Fibroblast of upper back skin (primary cell): ENCODE measurements at places on chromosomes 3 and 15.
A peak's percentile ranks its signal among the peaks of the same experiment; 100 is the strongest.

DNA sequence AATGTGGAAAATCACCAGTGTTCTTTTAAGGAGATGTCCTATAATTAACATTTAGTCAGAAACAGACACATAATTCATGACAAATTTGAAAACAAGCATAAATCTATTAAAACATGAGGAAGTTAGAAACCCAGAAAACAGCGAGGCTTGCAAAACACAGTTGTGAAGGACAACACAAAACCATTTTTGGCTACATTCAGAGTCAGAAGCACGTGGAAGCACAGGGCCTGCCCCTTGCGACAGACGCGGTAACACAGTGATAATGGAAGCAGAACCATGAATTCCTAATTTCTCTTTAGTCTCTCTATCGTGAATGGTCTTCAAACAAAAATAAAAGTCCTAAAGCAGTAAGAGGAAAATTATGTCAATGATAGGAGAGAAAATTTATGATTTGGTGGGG, 12.2 kb downstream of the NCEH1 start:
- no peak for DNase-seq

DNA sequence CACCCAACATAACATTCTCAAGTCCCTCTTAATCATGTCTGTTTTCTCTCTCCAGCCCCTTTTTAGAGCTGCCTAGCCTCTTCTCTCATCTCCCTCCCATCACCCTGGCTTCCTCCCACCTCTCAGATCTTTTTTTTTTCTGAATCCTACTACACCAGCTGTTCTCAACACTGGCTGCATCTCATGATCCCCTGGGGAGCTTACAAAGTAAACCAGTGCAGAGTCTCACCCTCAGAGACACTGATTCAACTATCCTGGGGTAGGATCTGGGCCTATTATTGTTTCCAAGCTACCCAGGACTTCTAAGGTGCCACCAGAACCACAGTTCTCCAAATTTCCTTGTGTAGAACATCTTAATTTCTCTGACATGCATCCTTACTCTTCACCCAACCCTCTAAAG, 50.3 kb upstream of the ACAN start:
- peak; percentile 10 for DNase-seq

DNA sequence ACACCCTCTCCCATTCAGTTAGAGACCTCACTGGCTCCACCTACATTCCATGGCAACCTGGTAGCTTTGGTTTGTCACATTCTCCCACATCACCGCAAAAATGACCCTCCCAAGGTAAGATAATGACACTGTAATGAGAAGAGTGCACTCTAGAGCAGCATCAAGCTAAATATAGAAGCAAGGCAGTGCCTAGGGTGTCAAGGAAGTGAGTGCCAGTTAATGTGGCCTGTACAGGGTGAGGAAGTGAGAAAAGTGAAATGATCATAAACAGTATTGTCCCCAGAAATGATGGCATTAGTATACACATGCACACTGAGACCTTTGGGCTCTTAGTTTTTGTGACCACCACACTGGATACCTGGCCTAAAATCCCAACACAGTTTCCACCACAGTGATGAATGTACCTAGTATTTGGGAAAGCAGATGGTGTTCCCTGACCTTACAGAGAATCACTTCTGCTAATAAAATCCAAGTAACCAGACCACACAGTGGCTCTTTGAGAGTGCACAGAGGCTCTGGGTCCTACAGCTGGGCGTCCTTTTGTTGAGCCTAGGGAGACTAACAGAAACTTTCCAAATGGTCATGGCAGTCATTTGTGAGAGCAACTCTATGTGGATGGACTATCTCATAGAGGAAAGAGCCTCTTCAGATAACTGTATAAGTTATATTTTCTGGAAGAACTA, 106.6 kb downstream of the ARPP21 start:
- DNase-seq, result no peak

DNA sequence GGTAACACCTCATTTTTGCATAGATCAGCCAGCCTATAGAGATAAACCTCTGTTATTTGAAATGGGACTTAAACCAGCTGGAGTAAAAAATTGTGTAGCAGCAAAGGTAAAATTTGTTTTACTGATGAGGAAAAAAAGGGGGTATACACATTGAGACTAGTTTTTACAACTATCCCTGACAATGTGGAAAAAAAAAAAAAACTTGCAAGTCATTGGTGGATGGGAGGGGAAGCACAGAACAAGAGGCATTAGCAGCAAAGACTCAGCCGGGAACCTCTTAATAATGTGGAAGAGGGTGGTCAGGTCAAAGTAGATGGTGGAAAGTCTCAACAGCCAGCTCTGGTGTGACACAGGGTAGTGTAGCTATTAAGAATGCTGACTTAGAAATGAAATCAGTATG, 14.5 kb downstream of the FBXO22 start:
- no peak for DNase-seq

GRCh38 chr3:16928386-16929132, 43.8 kb downstream of the PLCL2 start:
- DNase-seq, result no peak

DNA sequence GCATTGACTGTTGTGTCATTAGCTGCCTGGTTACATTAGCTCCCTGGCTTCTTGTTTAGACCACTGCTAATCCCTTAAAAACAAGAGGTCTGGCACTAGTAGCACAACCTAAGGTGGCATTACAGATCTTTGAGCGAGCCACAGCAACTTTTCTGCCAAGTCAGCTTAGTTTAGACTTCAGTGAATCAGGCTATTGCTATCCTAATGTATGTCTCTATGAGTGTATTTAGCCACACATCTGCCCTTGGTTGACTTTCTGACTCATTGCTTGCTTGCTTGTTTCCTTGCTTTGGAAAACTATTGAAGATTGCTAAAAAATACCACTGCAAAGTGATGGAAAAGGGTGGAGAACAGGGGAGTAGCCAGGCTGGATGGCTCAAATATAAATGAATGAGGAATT, 50.2 kb downstream of the CHP1 start:
- peak; percentile 91 for DNase-seq

DNA sequence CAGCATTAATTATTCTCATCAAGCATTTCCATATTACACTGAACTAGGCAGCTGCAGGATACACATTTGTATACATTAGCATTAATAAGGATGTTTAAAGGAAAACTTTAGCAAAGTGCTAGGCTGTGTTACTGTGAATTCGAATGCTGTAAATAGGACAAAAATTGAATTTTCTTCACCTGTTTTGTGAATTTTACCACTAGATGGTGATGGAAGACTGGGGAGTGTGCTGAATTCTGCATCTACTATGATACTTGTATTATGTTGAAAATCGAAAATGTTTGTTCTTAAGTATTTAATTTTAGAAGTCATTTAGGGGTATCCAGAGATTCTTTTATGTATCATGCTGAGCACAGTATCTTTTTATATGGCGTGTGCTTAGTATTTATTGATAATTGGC, 12.3 kb upstream of the P2RY14 start:
- peak; percentile 59 for DNase-seq

DNA sequence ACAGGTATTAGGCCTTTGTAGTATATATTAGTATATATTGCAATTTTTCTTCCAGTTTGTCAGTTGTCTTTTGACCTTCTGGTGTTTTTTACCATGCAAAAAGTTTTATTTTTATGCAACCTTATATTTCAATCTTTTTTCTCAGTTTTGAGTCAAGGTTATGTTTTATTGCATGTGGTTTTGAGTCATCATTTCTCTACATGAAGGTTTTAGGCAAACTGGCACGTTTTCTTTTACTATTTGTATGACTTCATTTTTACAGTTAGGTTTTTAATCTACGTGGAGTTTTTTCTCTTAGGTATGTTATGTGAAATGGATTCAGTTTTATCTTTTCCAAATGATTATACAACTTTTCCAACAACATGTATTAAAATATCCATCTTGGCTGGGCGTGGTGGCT, 36.8 kb upstream of the TCAIM start:
- DNase-seq, result no peak

GRCh38 chr15:79089890-79090486, 592 bp downstream of the RASGRF1 start:
- DNase-seq, result no peak

DNA sequence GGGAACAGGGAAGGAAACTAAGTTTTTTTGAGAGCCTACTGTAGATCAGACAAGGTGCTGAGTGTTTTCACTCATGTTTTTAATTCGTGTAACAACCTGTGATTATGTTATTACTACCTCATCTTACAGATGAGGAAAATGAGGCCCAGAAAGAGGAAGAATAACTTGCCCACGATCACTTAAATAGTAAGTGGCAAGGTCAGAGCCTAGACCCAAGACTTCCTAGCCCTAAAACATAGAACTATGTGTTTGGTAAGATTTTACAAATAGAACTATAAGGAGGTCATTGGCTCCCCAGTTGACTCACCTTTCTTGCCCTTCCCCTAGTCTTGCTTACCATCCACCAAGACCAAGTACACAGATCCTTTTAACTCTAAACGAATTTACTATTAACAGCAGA, 13.7 kb downstream of the SENP8 start:
- DNase-seq, result no peak

GRCh38 chr3:26915208-26915607, 292.6 kb downstream of the LRRC3B start:
- DNase-seq, result no peak

DNA sequence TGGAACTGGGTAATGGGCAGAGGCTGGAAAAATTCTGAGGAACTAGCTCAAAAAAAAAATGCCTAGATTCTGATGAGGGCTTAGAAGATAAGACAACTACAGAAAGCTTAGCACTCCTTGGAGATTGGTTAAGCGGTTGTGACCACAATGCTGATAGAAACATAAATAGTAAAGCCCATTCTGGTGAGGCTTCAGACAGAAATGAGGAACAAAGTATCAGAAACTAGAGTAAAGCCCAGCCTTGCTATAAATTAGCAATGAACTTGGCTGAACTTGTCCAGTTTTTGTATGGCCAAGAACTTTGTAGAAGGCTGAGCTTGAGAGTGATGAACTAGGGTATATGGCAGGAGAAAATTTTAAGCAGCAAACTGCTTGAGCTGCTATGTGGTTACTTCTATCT, 25.4 kb downstream of the GOLGB1 start:
- no peak for DNase-seq

- no peak for DNase-seq
These were observed 2.4 kb downstream of the PLXNA1 start for GRCh38 chr3:126985132-126985985.

DNA sequence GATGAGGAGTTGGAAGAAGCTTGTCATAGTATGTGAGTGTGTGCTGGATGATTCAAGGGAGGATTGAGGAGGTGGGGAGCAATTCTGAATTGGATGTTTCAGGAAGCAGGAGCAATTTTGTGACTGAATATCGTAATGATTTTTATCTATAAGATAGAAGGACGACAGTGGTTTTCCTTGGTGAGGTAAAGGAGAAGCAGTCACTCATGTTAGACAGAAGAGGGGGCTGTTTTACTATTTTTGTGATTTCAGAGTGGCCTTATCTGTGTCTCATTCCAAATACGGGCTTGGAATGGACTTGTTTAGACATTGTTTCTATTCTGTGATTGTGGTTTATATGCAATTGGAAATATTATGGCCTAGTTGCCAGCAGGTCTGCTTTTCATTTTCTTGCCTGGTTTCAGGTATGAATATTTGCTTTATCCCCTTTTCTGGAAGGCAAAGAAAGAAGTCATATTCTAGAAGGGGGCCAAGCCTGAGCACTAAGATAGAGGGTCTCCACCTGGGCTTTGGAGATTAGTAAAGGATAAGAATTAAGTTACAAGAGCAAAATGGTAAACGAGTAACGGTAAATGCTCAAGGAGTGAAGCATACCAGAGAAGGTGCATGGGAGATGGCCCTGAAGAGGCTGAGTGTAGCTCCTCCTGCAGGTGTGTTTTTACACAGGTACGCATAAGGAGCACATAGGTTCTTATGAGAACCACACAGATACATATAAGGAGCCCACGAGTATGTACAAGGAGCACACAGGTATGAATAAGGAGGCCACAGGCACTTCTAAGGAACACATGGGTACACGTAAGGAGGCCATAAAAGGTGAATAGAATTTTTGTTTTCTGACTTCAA, 124.6 kb upstream of the KCNAB1 start:
- DNase-seq, result peak; percentile 51

- DNase-seq, result peak; percentile 5
These were observed 29.7 kb downstream of the ZBBX start for GRCh38 chr3:167350245-167350862.

DNA sequence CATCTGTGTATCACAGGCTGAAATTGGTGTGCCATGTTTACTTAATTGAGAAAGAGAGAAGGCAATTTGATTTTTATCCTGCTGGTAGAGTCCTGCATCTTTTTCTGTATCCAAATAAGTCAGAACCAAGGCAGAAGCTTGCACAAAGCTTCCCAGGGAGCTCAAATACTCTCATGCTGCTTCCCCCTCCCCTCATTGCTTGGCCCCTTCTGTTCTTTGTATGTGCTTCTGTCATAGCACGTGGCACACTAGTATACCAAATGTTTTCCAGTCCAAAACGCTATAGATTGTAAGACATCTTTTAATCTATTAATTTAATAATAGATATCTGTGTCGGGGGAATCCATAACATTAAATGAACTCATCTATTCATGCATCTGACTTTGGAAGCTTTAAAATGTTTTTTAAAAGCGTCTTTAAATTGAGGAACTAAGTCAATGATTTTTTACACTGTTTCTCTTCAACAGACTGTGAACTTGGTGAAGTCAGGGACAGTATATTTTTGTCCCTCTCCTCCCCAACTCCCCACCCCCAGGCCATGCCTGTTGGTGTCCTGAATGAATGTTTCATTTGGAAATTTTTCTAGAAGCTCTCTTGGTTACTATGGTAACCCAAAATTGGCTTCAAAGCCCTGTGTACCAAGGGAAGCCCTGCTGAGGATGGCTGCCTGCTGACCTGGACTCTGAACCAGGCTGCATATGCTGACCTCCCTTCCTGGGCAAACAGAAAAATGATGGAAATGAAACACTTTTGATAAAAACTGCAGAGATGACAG, 26.2 kb upstream of the SLC35G2 start:
- no peak for DNase-seq

DNA sequence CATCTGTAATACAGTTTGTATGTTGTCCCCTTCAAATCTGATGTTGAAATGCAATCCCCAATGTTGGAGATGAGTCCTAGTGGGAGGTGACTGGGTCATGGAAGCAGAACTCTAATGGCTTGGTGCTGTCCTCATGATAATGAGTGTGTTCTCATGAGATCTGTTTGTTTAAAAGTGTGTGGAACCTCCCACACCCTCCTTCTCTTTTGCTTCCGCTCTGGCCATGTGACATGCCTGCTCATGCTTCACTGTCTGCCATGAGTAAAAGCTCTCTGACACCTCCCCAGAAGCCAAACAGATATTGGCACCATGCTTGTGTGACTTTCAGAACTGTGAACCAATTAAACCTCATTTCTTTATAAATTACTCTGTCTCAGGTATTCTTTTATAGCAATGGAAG, 794.0 kb upstream of the CFAP20DC start:
- DNase-seq, result no peak

GRCh38 chr15:53129121-53129904, 339.2 kb upstream of the ONECUT1 start:
- no peak for DNase-seq

DNA sequence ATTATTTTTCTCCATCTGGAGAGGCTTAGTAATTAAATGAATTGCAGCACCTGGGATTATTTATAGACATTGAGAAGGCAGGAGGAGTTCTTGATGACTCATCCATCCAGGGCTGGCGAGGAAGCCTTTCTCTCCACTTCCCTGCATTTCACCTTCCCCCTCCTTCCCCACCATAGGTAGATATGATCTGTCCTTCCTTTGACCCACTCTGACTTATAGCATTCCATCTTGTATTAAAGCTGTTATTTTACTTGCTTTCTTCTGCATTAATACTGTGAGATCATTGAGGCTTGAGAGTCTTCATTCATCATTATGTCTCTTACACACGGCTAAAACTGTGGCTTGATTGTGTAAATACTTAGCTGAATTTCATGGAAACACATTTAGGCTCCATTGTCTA, 288.8 kb downstream of the FEZF2 start:
- peak; percentile 64 for DNase-seq

GRCh38 chr15:70530906-70531305, 232.5 kb downstream of the UACA start:
- DNase-seq, result no peak
